ENCODE measurements at places on chromosomes 1 and 21.

GRCh38 chr1:91883470-91883869 lies 2.5 kb downstream of the TGFBR3 start:
- peak; percentile 72 for DNase-seq

- peak; percentile 24 for DNase-seq
Observed at GRCh38 chr1:175757381-175758015, 14.1 kb upstream of the TNR start.

GRCh38 chr1:201419256-201419655 lies 2.3 kb downstream of the TNNI1 start:
- no peak for DNase-seq

GRCh38 chr1:176994931-176995596 lies 169.4 kb downstream of the ASTN1 start:
- no peak for DNase-seq

All from dermis microvascular lymphatic vessel endothelial cell (primary cell).